ENCODE measurements at places on chromosomes 1 and 21.

DNA sequence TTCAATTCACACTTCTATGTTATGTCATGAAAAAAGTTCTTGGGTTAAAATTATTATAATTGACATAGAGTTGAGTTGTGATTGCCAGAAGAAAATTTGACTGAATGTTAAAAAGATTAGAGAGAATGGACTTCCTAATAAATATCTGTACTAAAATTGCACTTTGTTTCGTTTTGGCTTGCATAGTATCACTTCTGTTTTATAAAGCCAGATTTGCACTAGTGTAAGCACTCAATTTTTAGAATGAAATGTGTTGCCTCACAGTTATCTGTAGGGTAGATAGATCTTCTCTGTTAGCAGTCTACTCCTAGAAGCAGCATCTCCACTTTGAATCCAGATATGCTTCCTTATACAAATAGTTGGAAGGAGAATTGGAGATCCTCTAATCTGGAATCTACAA lies 95.2 kb upstream of the MPC2 start:
- no peak for DNase-seq

DNA sequence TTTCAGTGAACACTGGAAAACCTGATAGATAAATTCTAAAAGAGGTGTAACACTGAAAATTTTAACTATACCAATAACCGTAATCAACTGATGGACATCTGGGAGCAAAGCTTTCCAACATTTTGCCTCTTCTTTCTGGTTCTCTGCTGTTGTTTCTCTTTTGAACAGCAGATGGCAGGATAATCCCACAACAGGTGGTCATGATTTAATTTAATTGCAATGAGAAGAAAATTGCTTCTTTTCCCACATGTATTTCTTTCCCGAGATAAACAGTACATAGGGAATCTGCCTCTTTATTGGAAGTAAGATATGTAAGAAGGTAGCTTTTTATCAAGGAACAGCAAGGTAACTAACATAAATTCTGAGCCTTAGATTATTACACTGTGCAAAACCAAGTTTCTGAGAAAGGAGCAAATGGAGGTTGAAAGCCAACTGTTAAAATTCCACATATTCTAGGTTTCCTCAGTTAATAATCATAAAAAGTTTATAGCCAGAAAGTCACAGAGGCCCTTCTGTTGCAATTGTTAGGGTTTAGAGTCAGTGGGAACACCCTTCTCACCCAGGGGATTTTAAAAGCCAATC lies 72.9 kb downstream of the RPS6KA1 start:
- DNase-seq: no peak

- no peak for DNase-seq
Observed at GRCh38 chr1:1857096-1857703, 33.7 kb downstream of the GNB1 start.

- no peak for DNase-seq
Observed at GRCh38 chr1:36176106-36176949, 20.4 kb downstream of the MAP7D1 start.
